ENCODE measurements at places on chromosomes 4 and X. TPM values are rescaled to one million over a fixed set of nuclear protein-coding genes. Genes with fewer than 3 reads are reported as not detected.

DNA sequence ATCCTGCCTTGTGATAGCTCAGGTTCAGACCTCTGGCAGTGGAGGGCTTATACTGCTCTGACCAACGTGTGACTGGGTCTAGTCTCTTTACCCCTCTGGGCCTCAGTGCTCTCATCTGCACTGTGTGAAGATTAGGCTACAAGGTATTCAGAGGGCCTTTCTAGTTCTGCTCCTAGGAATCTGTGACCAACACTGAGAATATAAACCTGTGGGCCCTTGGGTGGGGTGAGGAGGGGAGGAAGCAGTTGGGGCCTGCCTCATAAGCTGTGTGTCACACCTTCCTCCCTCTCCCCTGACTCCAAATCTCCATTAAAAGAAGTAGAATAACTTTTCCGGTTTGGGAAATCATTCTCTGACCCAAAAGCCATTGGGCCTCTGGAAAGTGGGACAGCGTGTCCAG, 66.3 kb upstream of the MSN start:
- H3K4me1 ChIP-seq: peaks cover 7% of the 10 kb centered on the region
- peak overlapping the region; percentile 92 for H3K27ac ChIP-seq
- H3K27me3 ChIP-seq: no peaks in the 10 kb centered on the region
- DNase-seq: no peak
- no peaks in the 10 kb centered on the region for H3K36me3 ChIP-seq

DNA sequence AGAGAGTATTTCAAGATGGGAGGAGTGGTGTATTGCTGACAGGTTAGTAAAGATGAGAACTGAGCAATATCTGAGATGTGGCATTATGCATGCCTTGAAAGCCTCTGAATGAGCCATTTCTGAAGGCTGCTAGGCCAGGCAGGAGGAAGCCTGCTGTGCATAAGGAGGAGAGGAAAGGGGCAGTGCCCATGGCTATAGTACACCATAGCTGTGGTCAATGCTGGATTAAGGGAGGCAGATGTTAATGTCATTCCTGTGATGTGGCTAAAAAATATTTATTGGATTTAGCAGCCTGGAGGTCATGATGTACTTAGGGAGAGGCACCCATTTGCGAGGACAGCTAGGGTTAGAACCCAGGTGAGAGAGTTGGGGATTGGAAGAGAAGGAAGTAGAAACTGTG, 130.0 kb upstream of the LNX1 start:
- H3K4me1 ChIP-seq: no peaks in the 10 kb centered on the region
- H3K4me3 ChIP-seq: no peak overlapping the region
- no peak overlapping the region for H3K27ac ChIP-seq
- no peak for DNase-seq
- H3K36me3 ChIP-seq: no peaks in the 10 kb centered on the region
- no peaks in the 10 kb centered on the region for H3K27me3 ChIP-seq

GRCh38 chrX:40166582-40166981, 68.8 kb upstream of the BCOR start:
- H3K27ac ChIP-seq: no peak overlapping the region
- H3K36me3 ChIP-seq: no peaks in the 10 kb centered on the region
- H3K4me3 ChIP-seq: no peak overlapping the region
- no peaks in the 10 kb centered on the region for H3K4me1 ChIP-seq

- no peaks in the 10 kb centered on the region for H3K27me3 ChIP-seq
- no peak for DNase-seq
- no peak overlapping the region for H3K27ac ChIP-seq
- H3K36me3 ChIP-seq: no peaks in the 10 kb centered on the region
- no peaks in the 10 kb centered on the region for H3K4me1 ChIP-seq
These were observed 4.0 kb upstream of the SLC10A7 start for GRCh38 chr4:146525754-146526153.

GRCh38 chr4:37719021-37719420, 32.8 kb upstream of the RELL1 start:
- no peaks in the 10 kb centered on the region for H3K4me1 ChIP-seq
- H3K27me3 ChIP-seq: no peaks in the 10 kb centered on the region
- H3K36me3 ChIP-seq: no peaks in the 10 kb centered on the region
- no peak overlapping the region for H3K27ac ChIP-seq
- no peak for DNase-seq
- H3K4me3 ChIP-seq: no peak overlapping the region

- H3K36me3 ChIP-seq: no peaks in the 10 kb centered on the region
- DNase-seq: no peak
- H3K4me1 ChIP-seq: no peaks in the 10 kb centered on the region
- no peak overlapping the region for H3K27ac ChIP-seq
These were observed 88.8 kb upstream of the GPC3 start for GRCh38 chrX:134074151-134074550.

GJB1 gene
- 1.8 TPM for total RNA-seq

TMEM35A gene
- 2.1 TPM for total RNA-seq

VCX gene
- not detected for total RNA-seq

ITM2A gene
- 81.2 TPM for total RNA-seq
